ENCODE measurements at places on chromosomes 1 and 21.
A peak's percentile ranks its signal among the peaks of the same experiment; 100 is the strongest.

GRCh38 chr1:64055310-64055709 lies 148.1 kb upstream of the UBE2U start:
- no peak for DNase-seq

- DNase-seq: no peak
Observed at GRCh38 chr1:192067360-192067759, 90.9 kb upstream of the RGS18 start.

GRCh38 chr21:42013931-42014330 lies 3.8 kb upstream of the ZBTB21 start:
- DNase-seq: no peak

GRCh38 chr1:44681905-44682882 lies 7.7 kb downstream of the ARMH1 start:
- no peak for DNase-seq

GRCh38 chr1:60923389-60924087 lies 158.8 kb upstream of the NFIA start:
- DNase-seq: no peak

- no peak for DNase-seq
Observed at GRCh38 chr1:45942411-45942810, 139.0 kb downstream of the MAST2 start.

- DNase-seq: peak; percentile 78
Observed at GRCh38 chr1:151534662-151535278, 5.3 kb upstream of the TUFT1 start.

GRCh38 chr1:207619871-207620542 lies 24.9 kb upstream of the CR1L start:
- DNase-seq: peak; percentile 43

- DNase-seq: no peak
Observed at GRCh38 chr1:202698276-202698675, 12.0 kb downstream of the SYT2 start.

DNA sequence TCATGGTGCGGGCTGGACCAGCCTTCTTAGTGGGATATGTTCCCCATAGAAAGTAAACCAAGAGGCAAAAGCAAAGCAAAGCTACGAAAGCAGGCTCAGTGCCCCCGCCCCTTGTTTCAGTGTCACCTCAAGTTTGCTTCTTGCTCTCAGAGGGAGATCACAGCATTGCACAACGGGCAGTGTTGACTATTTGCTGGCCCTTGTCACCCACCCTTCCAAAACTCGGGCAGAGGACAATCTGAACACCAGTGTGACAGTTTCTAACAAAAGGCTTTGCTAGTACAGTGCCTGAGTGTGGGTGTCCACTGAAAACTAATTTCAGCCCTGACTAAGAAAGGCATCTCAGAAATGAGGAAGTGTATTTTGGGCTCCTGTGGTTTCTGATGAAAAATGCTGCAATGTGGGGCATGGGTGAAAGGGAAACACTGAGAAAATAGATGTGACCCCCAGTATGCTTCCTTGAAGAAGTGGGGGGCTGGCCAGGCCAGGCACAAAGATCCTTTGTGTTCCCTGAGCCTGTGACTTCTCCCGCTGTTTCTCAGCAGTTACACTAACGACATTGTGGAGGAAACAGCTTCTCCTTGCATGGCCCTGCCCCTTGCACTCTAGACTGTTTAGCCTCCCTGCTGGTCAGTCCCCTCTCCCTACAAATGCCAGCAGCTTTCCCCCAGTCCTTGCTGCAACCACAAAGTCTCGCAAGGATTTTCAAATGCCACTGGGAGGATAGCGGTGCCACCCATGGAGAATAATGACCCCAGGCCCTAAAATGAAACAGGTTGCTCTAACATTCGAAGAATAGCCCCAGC lies 33.3 kb upstream of the KCNE1 start:
- DNase-seq: no peak

- DNase-seq: no peak
Observed at GRCh38 chr1:107678993-107679392, 286.0 kb downstream of the VAV3 start.

GRCh38 chr1:204947338-204947737 lies 76.7 kb downstream of the NFASC start:
- no peak for DNase-seq

GRCh38 chr1:206067486-206068227 lies 14.7 kb downstream of the RHEX start:
- DNase-seq: no peak

DNA sequence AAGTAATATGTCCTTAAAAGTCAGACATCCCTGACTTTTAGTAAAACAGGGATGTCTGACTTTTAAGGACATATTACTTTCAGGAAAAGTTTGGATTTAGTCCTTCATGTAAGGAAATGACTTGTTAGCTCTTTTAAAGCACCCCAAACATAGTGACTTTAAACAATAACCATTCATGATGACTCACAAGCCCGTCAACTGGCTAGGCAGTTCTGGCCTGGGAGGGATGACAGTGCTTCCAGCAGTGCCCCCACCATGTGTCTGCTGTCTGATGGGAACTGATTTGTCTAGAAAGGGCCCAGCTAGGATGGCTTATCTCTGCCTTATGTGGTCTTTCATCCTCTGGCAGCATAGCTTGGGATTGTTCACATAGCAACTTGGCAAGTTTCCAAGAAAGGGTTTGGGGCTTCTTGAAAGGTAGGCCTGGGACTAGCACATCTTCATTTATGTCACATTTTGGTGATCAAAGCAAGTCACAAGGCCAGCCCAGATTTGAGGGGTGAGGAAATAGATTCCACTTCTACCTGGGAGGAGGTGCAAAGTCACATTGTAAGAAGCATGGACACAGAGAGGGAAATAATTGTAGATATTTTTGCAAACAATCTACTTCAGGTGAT lies 143.5 kb downstream of the C1orf94 start:
- no peak for DNase-seq

DNA sequence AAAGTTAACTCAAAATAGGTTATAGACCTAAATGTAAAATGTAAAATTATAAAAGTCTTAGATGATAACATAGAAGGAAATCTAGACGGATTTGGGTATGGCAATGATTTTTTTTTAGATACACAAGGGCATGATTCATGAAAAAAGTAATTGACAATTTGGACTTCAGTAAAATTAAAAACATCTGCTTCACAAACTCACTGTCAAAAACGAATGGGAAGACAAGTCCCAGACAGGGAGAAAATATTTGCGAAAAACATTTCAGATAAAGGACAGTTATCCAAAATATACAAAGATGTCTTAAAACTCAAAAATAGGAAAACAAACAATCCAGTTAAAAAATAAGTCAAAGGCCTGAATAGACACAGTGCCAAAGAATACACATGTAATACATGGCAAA lies 9.7 kb upstream of the PTGS2 start:
- DNase-seq: no peak

DNA sequence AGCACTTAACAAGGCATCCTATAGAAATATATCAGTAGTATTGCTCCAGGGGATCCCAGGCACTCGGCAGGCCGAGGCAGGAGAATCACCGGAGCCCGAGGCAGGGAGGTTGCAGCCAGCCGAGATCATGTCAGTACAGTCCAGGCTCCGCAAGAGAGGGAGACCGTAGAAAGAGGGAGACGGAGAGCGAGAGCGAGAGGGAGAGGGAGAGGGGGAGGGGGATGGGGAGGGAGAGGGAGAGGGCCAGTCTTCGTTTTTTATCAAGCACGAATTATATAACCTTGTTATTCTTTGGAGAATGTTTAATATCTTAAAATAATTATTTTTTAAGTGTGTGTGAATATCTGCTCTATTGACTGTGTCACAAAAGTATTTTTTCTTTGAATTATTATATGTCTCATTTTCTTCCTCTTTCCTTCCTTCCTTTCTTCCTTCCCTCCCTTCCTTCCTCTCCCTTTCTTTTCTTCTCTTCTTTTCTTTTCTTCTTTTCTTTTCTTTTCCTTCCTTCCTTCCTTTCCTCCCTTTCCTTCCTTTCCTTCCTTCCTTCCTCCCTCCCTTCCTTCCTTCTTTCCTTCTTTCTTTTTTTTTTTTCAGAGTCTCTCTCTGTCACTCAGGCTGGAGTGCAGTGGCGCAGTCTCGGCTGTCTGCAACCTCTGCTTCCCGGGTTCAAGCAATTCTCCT lies 233.7 kb downstream of the SRGAP2C start:
- no peak for DNase-seq

GRCh38 chr1:47725000-47725473 lies 272.1 kb downstream of the TRABD2B start:
- no peak for DNase-seq

DNA sequence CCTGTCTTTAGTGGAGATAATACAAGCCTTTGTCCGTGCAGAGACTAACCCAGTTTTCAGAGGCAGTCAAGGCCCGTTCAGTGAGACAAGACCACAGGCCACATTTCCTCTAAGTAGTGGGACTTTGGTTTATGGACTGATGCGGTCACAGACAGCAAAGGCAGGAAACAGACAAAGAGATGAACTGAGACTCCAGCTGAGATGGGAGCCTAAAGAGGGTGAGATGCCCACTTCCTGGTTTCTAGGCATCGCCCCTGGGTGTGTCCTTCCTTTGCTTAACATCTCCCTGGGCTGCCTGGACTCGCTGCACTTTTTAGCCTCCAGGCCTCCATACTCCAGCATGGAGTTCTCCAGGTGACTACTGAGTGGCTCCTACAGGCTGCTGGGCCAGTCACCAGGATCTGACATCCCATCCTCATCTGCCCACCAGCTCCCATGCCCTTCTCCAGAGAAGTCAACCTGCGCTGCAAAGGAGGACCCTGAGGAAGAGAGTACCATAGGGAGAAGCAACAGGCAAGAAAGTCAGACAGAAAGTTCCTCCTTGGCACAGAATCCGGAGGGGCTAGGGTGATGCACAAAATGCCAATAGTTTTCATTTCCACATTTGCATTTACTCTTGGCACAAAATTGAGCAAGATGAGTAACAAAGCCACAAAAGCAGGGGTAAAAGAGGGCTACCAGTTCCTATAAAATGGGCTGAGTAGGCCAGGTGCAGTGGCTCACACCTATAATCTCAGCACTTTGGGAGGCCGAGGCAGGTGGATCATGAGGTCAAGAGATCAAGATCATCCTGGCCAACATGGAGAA lies 15.1 kb downstream of the THEMIS2 start:
- peak; percentile 69 for DNase-seq

DNA sequence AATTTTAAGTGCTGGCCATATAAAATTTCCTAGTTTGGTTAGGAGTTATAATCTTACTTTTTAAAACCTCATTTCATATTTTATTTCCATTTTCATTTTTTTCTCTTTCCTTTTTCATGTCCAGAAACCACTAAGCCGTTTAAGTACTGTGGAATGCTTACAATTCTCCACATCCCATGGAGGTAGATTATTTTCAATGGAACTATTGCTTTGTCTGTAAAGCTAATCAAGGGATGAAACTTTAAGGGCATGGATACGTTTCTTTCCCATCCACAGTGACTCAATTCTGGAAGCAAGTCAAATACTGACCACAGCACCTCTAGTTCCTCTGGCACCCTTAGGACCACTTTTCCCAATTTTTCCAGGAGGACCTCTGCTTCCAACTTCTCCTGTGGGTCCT lies 139.1 kb upstream of the ZNHIT6 start:
- no peak for DNase-seq

DNA sequence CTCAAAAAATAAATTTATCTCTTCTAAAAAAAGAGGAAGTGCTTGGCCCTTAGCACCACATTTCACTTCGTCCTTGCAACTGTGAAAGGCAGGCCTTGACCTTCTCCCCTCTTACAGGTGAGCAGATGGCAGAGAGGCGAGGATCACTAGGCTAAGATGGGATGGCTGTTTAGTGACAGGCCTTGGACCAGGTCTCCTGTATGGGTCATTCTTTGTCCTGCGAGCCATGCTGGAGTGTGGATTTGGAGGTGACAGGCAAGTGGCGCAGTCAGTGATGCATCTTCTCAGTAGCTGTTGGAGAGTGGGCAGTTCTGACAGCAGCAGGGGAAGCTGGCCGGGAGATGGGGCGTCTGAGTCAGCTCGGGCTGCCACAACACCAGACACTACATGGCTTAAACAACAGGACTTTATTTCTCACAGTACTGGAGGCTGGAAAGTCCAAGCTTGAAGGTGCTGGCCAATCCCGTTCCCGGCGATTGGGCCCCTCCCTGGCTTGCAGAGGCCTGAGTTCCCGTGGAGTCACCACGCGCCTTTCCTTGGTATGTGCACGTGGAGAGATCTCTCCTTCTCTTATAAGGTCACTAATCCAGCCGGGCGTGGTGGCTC lies 16.5 kb downstream of the SLC27A3 start:
- DNase-seq: no peak

DNA sequence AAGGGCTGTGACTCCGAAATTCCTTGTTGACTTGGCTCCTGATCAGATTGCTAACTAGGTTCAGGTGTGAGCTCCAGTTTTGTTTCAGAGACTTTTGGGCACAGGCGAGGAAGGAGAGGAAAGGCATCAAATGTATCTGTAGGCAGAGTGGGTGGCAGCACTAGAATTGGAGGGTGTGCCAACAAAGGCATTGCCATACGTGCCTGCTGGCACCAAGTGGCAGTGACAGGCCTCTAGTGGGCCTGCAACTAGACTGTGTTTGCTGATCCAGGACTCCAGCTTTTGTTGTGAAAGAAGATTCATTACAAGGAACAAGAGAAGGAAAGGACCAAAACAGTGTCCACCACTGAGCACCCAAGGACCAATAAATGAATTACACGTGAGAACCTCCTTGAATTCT lies 79.5 kb downstream of the TM2D1 start:
- no peak for DNase-seq

DNA sequence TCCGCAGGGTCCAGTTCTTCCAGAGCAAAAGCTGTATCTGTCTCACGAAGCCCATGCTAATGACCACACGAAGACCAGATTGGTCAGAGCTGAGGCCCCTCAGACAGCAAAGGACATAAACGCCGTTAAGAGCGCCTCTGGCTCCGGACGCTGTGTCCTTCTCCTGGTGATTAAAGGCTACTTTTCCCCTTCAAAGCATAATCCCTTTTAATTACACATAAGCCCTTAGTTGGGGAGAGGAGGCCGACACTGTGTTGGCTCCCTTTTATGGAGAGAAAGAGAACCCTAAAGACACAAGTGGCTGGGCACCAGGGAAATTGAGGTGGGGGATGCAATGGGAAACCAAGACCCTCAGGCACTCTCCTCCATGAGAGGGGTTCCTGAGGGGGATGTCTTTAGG lies at the start of gene ABCA4:
Gene ABCA4, minus strand, starts transcription at position 158 of the 400 bp plus-strand sequence. Its CDS starts 103 bp downstream, at position 55.
- DNase-seq: no peak

- peak; percentile 69 for DNase-seq
Observed at GRCh38 chr1:160625725-160626498, 20.9 kb downstream of the SLAMF1 start.

GRCh38 chr1:215003686-215004085 lies 78.9 kb upstream of the KCNK2 start:
- no peak for DNase-seq

DNA sequence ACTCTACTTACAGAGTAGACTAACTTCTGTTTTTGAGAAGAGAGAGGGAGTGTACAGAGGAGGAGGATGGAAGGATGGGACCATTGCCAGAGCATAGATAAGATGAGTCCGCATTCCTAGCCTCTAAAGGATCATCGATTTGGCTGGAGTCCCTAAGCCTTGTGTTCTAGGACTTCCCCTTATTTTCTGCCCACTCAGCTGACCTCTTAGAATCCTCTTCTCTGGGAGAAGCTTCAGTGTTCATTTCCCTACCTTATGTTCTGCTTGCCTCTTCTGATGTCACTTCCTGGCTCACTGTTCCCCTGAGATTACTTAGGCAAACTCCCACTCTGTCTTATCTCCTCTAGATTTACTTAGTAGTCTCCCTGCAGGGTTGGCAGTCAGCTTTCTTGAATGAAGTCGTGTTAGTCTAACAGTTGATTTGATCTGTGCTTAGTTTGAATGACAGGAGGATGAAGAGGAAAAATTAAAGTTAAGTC lies 156.7 kb downstream of the SYT2 start:
- DNase-seq: no peak

Measured in CD4-positive, alpha-beta T cell treated with Interleukin-2 at 100 ng/mL for 4 hours (primary cell).